Hematopoietic multipotent progenitor cell treated with erythropoietin and hydrocortisone succinate and interleukin-3 and kit ligand, for 15 days (in vitro differentiated cells): ENCODE measurements at places on chromosomes 1 and 21.

- no peak for DNase-seq
These were observed 21.7 kb downstream of the ZBTB8B start for GRCh38 chr1:32486463-32487113.

DNA sequence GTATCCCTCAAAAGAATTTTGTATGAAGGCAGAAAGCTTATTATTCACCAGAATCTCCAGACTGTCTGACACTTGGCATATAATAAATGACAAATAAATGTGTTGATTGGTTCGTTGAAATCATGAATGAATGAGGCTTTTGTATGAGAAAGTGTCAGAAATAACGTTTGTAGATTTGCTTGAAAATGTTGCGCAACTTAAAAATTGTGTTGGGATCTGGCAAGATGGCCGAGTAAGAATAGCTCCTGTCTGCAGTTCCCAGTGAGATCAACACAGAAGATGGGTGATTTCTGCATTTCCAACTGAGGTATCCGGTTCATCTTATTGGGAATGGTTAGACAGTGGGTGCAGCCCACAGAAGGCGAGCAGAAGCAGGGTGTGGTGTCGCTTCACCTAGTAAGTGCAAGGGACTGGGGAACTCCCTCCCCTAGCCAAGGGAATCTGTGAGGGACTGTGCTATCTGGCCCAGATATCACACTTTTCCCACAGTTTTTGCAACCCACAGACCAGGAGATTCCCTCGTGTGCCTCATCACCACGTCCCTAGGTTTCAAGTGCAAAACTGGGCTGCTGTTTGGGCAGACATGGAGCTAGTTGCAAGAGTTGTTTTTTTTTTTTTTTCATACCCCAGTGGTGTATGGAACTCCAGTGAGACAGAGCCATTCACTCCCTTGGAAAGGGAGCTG, 759.0 kb downstream of the LTN1 start:
- no peak for DNase-seq

DNA sequence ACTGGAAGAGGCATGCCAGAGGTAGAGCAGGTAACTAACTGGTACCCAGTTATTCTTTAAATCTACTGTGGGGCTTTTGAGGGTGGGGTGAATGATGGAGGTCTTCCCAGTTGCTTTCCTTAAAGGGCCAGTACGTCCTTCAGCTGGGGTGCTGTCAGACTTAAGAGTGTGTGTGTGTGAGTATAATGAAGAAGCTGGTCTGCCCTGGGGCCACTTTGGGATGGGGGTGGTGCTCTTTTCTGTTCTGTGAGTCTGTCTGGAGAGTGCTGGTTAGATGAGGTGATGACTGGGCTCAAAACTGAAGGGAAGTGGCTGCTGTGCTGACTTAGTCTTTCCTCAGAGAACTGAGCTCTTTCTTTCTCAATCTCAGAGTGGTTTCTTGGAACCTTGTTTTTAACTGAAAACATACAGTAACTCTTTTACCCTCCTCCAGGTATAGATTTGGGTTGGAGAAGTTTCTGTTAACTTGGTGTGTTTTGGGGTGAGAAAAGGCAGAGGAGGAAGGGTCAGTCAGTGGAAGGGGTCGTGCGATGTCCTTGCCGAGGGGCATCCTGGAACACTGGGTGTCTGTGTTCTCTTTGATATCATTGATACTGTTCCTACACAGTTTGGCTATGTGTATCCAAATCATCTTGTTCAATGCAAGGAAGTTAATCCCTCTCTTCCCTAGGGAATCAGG, 746 bp downstream of the MACF1 start:
- no peak for DNase-seq

GRCh38 chr21:38972078-38972477, 166.3 kb downstream of the ETS2 start:
- DNase-seq: no peak

DNA sequence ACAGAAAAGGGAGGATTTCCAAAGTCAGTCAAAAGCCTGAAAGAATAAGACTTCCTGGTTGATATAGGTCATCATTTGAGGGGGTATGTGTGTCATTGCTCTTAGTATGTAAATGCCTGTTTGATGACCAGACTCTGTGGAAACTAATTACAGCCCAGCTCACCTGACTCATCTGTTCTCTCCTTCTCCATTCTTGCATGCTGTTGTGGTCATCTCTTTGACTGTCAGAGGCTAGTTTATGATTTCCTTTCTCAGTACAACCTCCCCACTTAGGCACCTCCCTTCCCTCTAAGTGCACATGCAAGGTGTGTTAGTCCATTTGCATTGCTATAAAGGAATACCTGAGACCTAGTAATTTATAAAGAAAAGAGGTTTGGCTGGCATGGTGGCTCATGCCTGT, 2.4 kb upstream of the C1orf116 start:
- DNase-seq: no peak

DNA sequence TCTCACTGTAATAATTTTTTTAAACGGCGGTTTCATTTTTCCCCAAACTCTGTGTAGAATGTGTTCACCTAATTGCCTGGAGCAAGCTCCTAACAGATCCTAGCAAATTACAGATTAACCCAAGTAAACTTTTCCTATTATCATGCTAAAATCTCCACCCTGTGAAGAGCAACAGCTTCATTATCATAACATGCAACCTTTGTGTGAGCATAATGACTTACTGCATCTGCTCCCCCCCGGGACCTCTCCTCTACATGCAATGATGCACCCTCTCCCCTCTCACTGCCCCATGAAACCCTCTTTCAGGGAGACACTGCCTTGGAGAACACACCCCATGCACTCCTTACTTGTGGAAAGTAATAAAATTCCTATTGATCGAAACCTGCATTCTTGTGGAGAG, 717.0 kb upstream of the TMPRSS15 start:
- no peak for DNase-seq

- peak; percentile 98 for DNase-seq
These were observed 5.2 kb downstream of the NPPA start for GRCh38 chr1:11842154-11843041.

GRCh38 chr1:233319272-233319671, 8.3 kb upstream of the MAP3K21 start:
- no peak for DNase-seq

DNA sequence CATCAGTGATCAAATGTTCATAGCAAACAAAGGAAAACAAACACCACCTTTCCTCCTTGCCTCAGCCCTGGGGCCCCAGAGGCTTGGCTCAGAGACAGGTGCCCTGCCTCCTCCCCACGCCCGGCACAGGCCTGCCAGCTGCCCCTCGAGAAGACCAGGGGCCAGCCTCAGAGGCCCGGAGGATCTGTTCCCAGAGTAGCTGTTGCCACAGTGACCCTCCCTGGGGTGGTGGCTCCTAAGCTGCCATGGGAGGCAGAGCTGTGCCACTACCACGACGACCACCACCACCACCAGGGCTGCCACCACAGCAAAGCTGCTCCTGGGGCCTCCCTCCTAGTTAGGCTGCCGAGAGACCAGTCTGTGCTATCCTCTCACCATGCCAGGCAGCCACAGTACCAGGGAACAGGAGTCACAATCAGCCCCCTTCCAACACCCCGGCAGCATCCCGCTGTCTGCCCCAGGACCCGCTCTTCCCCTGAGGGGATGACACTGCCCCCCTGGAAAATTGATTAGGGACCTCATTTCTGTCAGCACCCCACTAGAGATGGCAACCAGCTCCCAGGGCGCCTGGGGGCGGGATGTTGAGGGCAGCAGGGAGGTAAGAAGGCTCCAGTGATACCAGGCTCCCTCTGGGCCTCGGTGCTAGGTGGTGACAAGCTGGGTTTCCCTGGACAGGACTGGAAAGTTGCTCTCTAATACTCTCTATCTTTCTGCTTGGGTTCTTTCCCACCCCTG, 30.5 kb downstream of the KCNC4 start:
- no peak for DNase-seq

GRCh38 chr1:70896224-70896623, 151.4 kb downstream of the PTGER3 start:
- DNase-seq: no peak

GRCh38 chr1:202411422-202411821, 62.9 kb downstream of the PPP1R12B start:
- no peak for DNase-seq

- no peak for DNase-seq
These were observed 91.5 kb downstream of the TIAM1 start for GRCh38 chr21:31252611-31253010.

- DNase-seq: no peak
These were observed 3.7 kb downstream of the MMEL1 start for GRCh38 chr1:2628933-2629626.

DNA sequence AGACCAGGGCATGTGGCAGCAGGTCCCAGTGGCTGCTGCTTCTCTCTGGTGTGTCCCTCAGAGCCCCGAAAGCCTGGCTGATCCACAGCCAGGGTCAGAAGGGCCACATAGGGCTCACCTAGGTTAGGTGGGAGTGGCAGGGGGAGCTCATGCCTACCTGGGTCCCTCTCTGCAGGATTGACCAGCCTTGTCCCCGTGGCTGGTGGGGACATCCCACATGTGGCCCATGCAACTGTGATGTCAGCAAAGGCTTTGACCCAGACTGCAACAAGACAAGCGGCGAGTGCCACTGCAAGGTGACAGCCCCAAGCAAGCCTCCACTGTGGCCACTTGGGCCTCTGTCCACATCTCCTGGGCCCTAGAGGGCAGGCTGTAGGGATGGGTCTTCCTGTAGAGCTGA, 15.7 kb downstream of the CELSR2 start:
- DNase-seq: no peak

GRCh38 chr1:186155594-186155993, 219.5 kb downstream of the TPR start:
- DNase-seq: no peak

DNA sequence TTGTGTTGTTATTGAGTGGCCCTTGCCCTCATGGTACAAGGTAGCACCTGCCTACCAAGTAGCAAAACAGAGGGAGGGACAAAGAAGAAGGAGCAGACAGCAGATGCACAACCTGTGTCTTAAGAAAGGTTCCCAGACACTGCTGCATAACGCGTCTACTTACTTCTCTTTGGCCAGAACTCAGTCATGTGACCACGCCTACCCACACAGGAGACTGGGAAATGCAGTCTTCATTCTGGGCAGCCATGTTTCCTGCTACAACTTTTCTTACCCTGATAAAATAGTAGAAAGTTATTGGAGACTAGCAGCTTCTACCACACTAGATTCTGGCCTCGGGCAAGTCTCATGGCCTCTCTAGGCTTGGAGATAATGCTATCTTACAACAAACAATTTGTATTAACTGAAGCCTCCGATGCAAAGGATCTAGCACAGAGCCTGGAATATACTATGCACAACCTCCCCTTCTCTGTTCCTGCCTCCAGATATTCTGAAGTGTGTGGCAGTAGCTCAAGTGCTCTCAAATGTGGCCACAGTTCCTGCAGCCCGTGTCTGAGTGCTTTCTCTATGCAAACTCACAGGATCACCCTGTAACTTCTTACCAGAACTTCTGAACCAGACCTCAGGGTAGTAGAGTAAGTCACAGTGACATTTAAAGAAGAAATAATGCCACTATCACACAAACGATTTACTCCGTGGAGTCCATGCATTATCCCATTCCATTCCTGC, 34.1 kb upstream of the BTG2 start:
- DNase-seq: peak; percentile 66

DNA sequence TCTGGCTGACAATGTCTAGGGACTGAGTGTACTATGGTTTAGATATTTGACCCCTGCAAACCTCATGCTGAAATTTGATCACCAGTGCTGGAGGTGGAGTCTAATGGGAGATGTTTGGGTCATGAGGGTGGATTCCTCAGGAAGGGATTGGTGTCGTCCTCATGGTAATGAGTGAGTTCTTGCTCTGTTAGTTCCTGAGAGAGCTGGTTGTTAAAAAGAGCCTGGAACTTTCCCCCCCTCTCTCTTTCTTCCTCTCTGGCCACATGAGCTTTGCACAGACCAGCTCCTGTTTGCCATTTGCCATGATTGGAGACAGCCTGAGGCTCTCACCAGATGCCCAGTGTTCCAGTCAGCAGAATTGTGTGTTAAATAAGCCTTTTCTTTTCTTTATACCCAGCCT, 36.6 kb upstream of the CNIH3 start:
- no peak for DNase-seq

DNA sequence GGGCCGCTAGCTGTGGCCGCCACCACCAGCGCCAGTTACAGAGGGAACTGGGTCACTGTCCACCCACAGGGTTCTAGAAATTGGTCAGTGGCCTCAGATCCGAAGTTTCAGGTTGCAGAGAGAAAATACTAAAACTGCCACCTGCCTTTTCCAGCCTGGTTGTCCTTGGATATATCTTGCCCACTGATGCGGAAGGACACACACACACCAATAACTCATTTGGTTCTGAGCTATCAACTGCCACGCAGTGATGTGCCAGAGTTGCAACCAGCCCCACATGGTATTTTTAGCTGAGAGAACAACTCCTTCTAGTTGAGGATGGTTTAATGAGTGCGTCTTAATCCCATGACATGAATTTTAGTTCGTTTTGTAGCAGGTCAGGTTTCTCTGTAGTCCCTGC, 68.1 kb downstream of the SH3BGR start:
- DNase-seq: no peak

- DNase-seq: no peak
These were observed 10.6 kb downstream of the SRSF4 start for GRCh38 chr1:29171089-29171488.

DNA sequence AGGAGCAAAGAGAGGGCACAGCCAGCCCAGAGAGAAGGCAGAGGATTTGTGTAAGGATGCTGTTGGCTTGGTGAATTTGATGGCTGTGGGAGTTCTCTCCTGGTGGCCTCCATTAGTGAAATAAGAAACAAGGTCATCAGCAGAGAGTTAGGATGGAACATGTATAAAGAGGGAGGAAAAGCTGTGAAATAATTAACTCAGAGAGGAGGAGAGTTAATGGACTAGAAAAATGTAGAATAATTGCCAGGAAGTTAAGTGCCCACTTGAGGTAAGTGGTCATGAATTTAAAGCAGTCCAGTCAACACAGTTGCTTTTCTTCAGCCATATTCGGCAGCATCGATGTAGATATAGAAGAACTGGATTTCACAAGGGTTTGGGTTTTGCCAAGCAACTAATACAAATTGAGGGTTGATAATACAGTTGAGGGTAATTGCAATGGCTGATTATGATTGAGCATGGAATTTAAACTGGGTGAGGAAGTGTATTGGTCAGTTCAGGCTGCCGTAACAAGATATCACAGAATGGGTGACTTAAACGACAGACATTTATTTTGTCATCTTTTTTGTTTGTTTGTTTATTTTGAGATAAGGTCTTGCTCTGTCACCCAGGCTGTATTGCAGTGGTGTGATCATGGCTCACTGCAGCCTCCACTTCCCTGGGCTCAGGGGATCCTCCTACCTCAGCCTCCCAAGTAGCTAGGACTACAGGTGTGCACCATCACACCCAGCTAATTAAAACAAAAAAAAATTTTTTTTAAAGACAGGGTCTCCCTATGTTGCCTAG, 31.7 kb upstream of the KLF17 start:
- DNase-seq: no peak

DNA sequence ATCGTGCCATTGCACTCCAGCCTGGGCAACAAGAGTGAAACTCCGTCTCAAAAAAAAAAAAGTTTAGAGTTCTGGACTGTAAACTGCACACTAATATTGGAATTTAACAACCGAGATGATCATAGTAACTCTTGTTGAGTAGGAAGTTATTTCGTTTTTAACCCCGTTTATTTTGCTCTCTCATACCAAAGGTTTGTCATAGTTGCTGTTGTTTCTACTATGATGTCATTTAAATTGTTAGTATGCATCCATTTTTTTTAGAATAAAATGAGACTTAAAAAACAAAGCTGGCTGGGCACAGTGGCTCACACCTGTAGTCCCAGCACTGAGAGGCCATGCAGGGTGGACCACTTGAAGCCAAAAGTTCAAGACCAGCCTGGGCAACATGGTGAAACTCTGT, 49.3 kb downstream of the DOP1B start:
- DNase-seq: no peak

- no peak for DNase-seq
These were observed 253.6 kb upstream of the IRF2BP2 start for GRCh38 chr1:234863551-234863971.

GRCh38 chr1:996851-997712, 2.8 kb downstream of the HES4 start:
- no peak for DNase-seq
